ENCODE measurements at places on chromosomes 16 and 17.
A peak's percentile ranks its signal among the peaks of the same experiment; 100 is the strongest.

GRCh38 chr17:50157891-50158290, 7.4 kb upstream of the PPP1R9B start:
- no peak for DNase-seq

DNA sequence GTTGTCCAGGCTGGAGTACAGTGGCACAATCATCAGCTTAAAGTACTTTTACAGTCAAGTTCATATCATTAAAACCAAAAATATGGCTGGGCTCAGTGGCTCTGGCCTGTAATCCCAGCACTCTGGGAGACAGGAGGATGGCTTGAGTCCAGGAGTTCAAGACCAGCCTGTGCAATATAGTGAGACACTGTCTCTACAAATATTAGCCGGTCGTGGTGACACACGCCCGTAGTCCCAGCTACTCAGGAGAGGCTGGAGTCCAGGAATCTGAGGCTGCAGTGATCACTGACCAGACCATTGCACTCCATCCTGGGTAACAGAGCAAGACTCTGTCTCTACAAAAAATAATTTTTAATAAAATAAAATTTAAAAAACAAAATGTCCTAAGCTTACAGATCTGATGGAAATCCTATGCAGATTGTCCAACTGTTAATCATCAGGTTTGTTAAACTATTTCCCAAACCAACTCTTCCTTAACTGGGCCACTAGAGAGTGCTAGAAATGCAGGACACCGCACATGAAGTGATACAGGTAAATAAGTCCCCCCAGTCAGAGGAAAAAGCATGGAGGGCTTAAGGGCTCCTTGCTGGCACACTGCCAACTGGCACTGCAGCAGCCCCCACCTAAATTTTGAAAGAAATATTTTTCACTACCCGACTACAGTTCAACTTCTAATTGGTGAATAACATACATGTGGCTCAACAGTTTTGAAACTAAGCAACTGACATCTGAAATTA, 2.8 kb downstream of the USP22 start:
- peak; percentile 32 for DNase-seq

DNA sequence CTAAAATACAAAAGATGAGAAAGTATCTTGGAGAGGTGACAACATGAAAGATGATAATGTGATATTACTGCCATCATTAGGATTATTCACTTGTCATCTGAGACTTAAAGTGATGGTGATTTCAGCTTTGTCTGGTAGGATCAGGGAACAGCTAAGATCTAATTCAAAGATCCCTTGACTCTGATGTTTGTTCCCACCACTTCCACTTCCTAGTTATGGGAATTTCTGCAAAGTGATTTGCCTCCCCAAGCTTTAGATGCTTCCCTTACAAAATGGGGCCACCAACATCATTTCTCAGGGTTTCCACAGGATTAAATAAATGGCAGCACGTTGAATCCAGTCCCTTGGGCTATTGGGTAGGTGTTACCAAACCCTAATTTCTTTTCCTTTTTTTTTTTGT, 550.8 kb upstream of the CDH5 start:
- DNase-seq: no peak

DNA sequence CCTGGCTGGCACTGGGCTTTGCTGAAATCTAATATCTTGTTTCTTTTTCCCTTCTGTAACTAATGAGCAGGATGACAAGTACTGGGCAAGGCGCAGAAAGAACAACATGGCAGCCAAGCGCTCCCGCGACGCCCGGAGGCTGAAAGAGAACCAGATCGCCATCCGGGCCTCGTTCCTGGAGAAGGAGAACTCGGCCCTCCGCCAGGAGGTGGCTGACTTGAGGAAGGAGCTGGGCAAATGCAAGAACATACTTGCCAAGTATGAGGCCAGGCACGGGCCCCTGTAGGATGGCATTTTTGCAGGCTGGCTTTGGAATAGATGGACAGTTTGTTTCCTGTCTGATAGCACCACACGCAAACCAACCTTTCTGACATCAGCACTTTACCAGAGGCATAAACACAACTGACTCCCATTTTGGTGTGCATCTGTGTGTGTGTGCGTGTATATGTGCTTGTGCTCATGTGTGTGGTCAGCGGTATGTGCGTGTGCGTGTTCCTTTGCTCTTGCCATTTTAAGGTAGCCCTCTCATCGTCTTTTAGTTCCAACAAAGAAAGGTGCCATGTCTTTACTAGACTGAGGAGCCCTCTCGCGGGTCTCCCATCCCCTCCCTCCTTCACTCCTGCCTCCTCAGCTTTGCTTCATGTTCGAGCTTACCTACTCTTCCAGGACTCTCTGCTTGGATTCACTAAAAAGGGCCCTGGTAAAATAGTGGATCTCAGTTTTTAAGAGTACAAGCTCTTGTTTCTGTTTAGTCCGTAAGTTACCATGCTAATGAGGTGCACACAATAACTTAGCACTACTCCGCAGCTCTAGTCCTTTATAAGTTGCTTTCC, 56.0 kb downstream of the HLF start:
- DNase-seq: no peak

DNA sequence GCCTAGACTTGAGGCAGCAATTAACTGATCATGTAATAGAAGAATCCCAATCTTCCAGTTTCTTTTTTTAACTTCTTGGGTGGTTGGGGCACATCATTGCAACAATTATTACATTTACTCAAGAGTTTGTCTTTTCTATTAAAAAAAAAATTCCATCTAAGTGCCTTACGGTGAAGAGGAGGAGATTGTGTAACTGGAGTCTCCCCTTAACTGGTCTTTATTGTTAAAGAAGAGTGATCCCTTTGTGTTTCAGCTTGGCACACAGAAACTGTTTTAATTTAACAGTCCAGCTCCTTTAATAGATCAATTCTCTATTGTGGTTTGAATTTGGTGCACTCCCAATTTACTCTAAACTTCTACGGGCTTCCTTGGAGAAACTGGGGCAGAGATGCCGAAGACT, 75.2 kb downstream of the FTO start:
- DNase-seq: no peak

DNA sequence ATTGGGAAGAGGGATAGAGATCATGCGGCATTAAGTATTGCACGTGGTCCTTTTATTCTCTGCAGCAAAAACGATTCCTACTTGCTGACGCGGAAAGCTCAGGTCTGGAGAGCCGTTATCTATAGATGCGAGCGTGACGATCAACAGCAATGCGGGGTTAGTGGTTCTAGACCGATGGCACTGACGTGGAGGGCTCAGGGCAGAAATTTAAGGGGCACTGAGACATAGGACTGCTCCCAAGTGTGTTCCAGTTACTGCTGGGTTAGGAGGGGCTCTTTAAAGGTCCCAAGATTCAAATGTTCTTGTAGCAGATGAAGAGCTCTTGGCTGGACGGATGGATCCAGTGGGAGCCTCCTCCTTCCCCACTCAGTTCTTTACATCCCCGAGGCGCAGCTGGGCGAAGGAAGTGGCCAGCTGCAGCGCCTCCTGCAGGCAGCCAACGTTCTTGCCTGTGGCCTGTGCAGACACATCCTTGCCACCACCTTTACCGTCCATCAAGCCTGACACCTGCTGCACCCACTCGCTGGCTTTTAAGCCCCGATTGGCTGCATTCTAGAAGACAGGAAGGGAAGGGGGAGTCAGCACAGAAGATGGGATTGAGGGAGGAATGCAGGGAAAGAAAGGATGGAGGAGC, 732 bp upstream of the EXOSC6 start:
- no peak for DNase-seq

DNA sequence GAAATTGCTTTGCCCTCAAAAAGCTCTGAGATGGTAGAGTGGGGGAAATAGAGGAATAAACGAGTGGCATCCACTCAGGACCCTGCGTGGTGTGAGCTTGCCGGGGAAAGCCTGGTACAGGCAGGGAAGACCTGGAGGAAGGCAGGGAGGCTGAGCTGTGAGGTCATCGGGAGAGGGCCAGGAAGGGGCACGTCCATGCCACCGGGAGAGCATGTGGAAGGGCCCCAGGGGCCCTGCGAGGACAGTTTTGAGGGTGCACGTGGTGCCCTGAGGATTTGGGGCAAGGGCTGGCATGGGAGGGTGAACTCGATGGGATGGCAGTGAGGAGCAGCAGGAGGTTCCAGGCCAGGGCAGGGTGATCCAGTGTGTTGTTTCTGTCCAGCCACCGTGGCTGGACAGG, 56.3 kb upstream of the CBFA2T3 start:
- no peak for DNase-seq
